ENCODE measurements at places on chromosomes 5 and 9.

DNA sequence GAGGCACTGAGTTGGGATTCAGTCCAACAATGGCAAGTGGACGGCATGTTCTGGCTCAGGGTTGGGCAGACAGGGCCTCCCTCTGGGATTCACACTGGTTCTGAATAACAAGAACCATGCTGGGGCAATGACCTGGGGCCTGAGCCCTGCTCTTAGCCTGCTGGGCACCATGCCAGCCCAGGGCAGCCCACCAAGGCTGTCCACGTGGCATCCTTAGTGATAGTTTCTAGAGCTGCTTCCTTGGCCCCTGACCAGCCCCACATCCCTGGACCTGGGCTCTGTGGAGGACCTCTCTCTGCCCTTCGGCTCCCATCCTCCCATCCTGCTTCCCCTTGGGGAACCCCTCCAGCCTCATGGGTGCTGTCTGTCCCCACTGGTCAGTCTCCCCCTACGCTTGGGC is 22.3 kb upstream of the OLFM1 start:
- no peak for DNase-seq

DNA sequence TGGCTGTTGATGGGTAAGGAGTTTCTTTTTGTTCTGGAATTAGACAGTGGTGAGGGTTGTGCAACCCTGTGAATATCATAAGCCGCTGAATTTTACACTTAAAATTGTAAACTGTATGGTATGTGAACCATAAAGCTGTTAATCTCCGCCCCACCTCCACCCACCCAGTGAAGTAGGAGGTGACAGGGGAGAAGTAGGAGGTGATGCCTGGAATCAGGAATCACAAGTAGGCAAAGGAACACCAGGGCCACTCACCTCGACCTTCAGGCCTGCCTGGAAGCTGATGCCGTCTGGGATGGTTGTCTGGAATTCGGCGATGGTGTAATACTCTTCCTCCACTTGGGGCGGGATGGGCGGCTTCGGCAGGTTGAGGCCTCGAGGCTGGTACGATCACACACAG is 62.3 kb upstream of the UBTD2 start:
- no peak for DNase-seq

GRCh38 chr9:81476813-81477490 is 212.4 kb downstream of the TLE1 start:
- DNase-seq = no peak

GRCh38 chr5:158758675-158759074 is 341.0 kb downstream of the EBF1 start:
- no peak for DNase-seq

GRCh38 chr5:95530416-95530815 is 24.4 kb downstream of the SKIC3 start:
- DNase-seq = no peak

GRCh38 chr5:112635276-112635675 is 102.4 kb upstream of the APC start:
- no peak for DNase-seq

- no peak for DNase-seq
Measured at GRCh38 chr5:159120446-159120845, 20.7 kb upstream of the EBF1 start.

- no peak for DNase-seq
Measured at GRCh38 chr5:178545176-178545575, 45.0 kb downstream of the COL23A1 start.

- DNase-seq = peak; percentile 70
Measured at GRCh38 chr5:15013654-15014463, 142.3 kb upstream of the ANKH start.

DNA sequence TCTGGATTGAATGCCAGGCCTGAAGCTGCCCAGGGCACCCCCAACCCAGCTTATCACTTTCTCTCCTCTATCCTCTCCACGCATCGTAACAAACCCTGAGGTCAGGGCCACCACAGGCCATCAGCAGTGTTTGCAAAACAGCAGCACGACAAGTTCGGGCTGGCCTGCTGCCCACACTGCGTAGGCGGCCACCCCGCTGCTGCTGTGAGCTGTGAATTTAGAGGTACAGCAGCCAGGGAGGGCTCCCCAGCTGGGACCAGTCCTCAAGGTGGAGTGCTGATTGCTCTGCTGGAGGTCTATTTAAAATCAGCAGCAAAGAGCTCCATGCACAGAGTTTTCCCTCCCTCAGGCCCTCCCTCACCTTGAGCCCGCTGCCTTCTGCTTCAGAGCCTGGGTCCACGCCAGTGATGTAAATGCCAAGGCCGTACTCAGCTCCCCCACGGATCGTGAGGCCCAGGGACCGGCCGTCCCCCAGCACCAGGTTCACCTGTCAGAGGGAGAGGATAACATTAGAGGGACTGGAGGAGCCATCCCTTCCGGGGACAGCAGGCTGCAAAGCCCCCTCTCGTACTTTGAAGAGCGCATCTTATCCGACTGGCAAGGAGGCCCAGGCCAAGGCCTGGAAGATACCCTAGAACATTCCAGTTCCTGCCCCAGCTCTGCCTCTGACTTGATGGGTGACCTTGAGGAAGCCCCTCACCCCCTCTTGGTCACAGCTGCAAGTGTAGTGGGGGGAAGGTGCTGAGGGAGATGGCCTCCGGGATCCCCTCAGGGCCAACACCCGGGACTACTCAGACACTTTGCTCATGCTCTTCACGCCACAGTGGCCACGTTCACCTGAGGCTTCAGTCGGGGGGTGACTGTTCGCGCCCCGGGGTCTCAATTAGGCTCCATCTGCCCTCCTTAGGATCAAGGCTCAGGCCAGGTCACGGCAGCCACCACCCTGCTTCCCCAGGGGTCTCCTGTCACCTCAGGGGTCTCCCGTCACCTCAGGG is 39.1 kb downstream of the WHRN start:
- DNase-seq = no peak

- DNase-seq = no peak
Measured at GRCh38 chr9:133833388-133834025, 95.4 kb upstream of the SARDH start.

DNA sequence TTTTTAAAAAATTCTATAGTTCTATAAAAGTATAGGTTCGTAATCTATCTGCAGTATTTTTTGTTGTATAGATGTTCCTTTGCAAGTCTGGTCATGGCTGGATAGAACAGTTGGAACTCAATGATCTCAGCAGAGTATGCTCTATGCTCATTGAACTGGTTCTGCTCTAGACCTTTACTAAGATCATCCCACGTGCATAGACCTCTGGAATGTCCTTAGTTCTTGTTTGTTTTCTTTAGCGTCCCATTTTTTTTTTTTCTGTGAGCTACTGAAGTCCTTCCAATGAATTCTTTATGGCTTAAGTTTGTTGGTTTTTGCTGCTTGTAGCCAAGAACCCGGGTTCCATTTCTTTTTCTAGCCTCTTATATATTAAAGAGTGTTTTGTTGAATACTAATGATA is 3.5 kb downstream of the TMEM38B start:
- DNase-seq = no peak

- DNase-seq = no peak
Measured at GRCh38 chr5:179608131-179608581, 15.3 kb downstream of the HNRNPH1 start.

GRCh38 chr5:126357585-126358342 is 65.4 kb upstream of the GRAMD2B start:
- no peak for DNase-seq

DNA sequence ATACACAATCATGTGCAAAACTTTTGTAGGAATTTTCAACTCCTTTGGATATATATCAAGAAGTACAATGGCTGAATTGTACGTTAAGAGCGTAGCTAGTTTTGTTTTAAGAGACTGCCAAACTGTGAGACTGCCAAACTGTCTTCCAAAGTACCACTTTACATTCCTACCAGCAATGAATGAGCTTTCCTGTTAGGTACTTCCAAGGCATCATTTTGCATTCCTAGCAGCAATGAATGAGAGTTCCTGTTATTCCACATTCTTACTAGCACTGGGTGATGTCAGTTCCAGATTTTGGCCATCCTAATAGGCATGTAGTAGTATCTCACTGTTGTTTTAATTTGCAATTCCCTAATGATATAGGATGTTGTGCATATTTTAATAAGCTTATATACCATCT is 219.3 kb downstream of the KCNN2 start:
- no peak for DNase-seq

All from SK-N-DZ (cell line).